CD4-positive, alpha-beta T cell treated with Interleukin-15 for 1 hour (primary cell): ENCODE measurements at places on chromosomes 6 and 20.

- no peak for DNase-seq
Observed at GRCh38 chr20:63856098-63856511, 5.2 kb upstream of the ABHD16B start.

- DNase-seq = no peak
Observed at GRCh38 chr20:47315339-47316056, 41.0 kb downstream of the ZMYND8 start.

DNA sequence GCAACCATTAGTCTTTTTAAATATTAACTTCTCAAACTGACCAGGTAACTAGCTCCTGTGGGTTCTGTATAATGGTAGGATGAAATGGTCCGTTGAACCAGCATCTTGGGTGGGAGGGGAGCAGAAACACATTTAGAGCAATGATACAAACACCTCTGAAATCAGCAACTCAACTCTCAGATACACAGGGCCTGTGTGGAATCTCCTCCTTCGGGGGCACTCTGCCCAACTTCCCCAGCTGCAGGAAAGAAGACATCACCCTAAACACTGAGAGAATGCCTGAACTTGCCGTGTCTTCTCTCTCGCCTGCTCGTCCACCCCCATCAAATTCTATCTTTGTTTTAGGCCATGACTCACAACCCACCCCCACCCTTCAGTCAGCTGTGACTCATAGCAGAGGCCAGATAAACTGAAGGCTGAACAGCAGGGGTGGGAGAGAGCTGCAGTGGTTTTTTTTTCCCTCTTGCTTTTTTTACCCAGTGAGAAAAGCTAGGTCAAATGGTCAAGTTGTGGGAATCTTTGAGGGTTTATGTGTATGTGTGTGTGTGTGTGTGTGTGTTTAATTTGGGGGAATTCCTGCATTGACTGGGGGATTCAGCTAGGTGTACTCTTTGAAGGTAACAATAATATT lies 593.4 kb upstream of the JAG1 start:
- no peak for DNase-seq

DNA sequence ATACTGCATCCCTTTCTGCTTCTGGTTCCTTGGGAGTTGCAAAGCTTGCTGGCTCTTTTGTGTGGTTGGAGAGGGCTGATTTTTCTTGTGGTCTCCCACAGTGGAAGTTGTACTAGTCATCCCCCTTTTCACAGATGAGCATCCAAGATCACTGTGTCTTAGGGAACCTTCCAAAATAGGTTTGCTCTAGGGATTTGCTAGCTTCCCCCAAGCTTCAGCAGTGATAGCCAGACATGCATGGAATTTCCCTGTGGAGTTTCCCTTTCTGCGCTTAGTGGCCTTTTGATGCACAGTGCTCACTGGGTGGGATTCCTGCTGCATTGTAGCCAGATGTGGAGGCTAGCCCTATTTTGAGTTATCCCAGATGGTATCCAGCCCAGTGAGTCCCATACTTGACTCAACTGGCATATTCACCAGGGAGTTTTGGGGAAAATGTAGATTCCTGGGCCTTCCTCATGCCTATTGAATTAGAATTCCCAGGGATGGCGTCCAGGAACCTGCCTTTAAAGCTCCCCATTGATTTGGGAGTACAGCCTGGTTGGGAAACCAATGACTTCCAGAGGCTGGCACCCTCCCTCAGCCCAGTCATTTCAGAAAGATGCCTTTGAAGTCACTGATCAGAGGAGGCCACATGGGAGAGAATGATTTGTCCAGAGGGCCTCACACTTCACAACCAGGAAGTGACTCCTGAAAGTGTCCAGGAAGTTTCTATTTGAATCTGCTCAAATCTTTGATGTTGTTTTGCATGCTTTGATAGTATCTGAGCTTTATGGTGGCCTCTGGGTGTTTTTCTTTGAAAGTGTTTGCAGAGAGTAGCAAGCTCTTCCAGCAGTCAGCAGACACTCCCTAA lies 25.9 kb downstream of the PPARD start:
- DNase-seq = no peak

- DNase-seq = peak; percentile 27
Observed at GRCh38 chr6:129766959-129767728, 57.2 kb upstream of the ARHGAP18 start.

DNA sequence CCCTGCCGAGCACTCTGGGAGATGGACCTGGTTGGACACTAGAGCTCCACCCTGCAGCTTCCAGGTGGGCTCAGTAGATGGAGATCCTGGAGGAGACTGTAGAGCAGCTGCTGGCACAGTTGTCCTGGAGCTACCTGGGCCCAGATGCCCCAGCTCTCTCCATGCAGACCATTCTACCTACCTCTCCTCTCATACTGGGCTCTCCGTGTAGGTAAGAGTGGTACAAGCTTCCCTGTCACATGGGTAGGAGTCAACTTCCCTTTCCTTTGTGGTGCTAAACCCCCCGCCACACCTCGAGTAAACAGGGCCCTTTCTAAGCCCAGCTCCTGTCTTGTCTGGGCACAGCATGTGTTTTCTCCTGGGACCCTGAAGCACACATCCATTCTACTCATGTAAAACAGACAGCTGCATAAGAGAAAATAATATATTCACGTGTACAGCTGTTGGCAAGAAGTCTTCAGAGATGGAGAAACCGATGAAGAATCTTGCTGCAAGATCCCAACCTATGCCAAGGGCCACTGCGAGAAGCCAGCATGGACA lies 108.1 kb upstream of the DUSP22 start:
- no peak for DNase-seq

GRCh38 chr6:89371849-89372505 lies 19.5 kb upstream of the UBE2J1 start:
- DNase-seq = peak; percentile 80

- no peak for DNase-seq
Observed at GRCh38 chr20:57904314-57905105, 194.7 kb upstream of the PMEPA1 start.

DNA sequence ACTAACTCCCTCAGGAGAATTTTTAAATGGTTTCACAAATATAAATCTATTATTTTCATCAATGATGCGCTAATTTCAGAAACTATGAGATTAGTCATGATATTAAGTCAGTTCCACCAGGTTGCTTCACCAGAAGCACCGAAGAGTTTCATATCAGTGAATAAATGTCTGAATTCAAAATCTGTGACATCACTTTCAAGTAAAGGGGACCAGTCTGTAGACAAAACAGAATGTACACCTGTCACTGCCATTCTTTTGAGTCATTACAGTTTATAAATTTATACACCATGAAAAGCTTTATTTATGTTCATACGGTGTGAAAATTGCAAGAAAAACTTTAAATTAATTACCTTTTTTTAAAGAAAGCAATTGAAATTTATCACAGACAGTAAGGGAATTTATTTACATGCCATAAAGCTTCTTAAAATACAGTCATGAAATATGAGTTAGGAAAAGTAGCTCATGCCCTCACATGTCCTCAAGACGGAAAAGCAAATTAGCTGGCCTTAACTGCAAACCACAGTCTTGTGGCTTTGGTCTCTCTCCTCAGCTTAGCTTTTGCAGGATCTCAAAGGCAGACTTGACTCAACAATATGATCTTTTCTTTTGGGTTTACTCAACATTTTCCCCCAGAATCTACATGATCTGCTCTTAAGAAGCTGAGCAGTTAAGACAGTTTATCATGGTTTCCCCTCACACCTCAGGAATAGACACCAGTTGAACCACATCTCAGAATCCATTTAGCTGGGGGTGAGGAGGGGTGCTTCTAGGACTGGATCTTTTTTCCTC lies 177.7 kb upstream of the MCHR2 start:
- DNase-seq = no peak

- DNase-seq = no peak
Observed at GRCh38 chr6:125678601-125679000, 70.8 kb upstream of the HEY2 start.

- no peak for DNase-seq
Observed at GRCh38 chr6:79426625-79427278, 110.5 kb downstream of the LCA5 start.

DNA sequence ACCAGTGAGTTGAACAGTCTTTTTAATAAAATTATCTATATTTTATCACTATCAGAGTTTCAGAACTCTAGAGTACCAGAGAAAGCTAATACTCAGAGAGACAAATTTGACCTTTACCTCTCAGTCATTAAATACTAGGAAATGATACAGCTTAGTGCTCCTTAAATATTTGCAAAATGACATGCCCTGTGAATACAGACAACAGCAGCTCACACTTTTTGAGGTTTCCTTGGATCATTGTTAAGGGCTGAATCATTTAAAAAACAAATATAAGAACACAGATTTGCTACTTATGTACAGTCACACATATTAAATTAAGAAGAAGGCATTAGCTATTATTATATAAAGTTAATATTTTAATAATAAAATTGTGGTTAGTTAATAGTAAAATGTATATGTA lies 1158.7 kb upstream of the EYS start:
- DNase-seq = no peak

- DNase-seq = no peak
Observed at GRCh38 chr6:151073701-151074100, 166.1 kb upstream of the AKAP12 start.

- DNase-seq = no peak
Observed at GRCh38 chr6:110217266-110217665, 37.0 kb downstream of the CDC40 start.

GRCh38 chr6:131917318-131917717 lies 33.9 kb downstream of the CCN2 start:
- DNase-seq = no peak
